ENCODE measurements at places on chromosomes 3 and 15. TPM values are rescaled to one million over a fixed set of nuclear protein-coding genes. Genes with fewer than 3 reads are reported as not detected.

The POLG gene
- total RNA-seq, result 97.4 TPM

DNA sequence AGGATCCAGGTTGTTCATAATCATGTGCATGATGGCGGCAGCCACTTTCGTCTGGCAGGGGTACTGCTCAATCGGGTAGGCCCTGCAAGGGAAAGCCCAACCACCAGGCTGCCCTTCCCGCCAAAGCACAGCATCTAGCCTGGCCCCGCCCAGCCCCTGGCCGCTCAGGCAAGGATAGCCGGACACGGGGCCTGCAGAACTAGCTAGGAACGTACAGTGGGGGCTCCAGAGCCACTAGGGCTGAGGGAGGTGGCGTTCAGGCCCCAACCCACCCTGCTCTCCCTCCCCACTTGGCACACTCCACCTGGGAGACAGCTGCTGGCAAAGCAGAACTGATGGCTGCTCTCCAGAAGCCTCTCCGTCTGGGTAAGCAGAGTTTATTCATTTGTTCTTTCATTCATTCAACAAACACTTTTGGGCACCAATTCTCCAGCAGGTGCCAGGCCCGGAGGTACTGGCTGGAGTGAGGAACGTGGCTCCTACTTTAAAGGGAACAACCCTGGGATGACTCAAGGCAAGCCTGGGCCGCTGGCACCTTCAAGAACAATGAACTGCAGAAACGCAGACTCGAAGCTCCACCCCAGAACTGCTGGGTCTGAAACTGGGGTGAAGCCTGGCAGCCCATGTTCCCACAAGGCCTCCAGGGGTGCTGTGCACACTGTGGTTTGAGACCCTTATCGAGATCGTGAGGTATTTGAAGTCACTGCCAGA lies 7.8 kb downstream of the UROC1 start:
- H3K27me3 ChIP-seq, result peaks cover 3% of the 10 kb centered on the region
- no peak overlapping the region for H3K4me3 ChIP-seq
- H3K27ac ChIP-seq, result no peak overlapping the region
- H3K4me1 ChIP-seq, result no peaks in the 10 kb centered on the region
- DNase-seq, result no peak

DNA sequence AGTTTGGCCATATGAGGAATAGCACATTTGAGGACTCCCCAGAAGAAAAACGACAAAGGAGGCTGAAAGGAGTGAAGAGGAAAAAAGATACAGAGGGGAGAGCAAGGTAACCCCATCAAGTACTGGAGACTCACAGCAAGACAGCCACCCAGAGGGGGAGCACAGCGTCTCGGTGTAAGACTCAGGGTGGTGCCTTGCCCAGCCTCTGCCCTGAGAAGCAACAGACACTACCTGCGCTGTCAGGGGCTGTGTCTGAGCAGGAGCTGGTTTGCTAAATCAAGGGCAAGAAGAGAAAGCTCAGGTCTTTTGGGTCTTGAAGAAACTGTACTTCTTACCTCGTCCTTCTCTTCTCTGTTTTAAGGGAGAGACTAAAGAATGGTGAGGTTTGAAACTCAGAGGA lies 27.9 kb downstream of the FBXO45 start:
- no peak for DNase-seq
- H3K27ac ChIP-seq, result no peak overlapping the region
- H3K4me1 ChIP-seq, result peaks cover 10% of the 10 kb centered on the region
- no peak overlapping the region for H3K4me3 ChIP-seq
- H3K27me3 ChIP-seq, result peaks cover 9% of the 10 kb centered on the region

The VWA5B2 gene
- total RNA-seq, result not detected

GRCh38 chr3:138974462-138974861 lies 27.4 kb downstream of the FOXL2NB start:
- H3K36me3 ChIP-seq, result no peaks in the 10 kb centered on the region
- H3K4me1 ChIP-seq, result no peaks in the 10 kb centered on the region
- DNase-seq, result no peak
- no peak overlapping the region for H3K4me3 ChIP-seq
- H3K27ac ChIP-seq, result no peak overlapping the region
- peaks cover 21% of the 10 kb centered on the region for H3K27me3 ChIP-seq

- DNase-seq, result peak; percentile 62
- H3K4me3 ChIP-seq, result peak overlapping the region; percentile 98
- peaks cover 19% of the 10 kb centered on the region for H3K36me3 ChIP-seq
These were observed 1.1 kb downstream of the CMTM7 start for GRCh38 chr3:32392536-32393302.

The SEMA3F gene
- 0.17 TPM for total RNA-seq

GRCh38 chr3:64684715-64685261 lies 3.0 kb downstream of the ADAMTS9 start:
- H3K4me1 ChIP-seq, result peaks cover 8% of the 10 kb centered on the region

The CORO2B gene
- total RNA-seq, result 0.19 TPM

The CCNB2 gene
- total RNA-seq, result 74.7 TPM

The SAXO2 gene
- total RNA-seq, result 0.81 TPM

DNA sequence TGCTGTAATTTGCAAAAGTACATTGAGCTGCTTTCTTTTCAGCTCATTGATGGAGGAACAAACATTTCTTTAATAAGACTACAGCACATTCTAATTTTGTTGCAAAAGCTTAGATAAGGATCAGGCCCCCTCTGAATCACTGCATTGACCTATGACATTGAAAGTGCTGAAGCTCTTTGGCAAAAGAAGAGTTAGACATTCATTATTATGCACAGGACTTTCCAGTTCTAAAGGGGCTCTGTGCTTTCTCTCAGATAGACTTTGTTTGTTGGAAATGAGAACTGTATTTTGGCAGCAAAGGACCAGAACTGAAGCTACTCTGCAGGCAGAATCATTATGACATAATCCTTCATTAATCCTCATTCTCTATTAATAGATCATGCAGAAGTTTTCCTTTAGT lies 252.9 kb upstream of the SOX2 start:
- H3K36me3 ChIP-seq, result no peaks in the 10 kb centered on the region
- H3K4me1 ChIP-seq, result no peaks in the 10 kb centered on the region
- H3K4me3 ChIP-seq, result no peak overlapping the region
- H3K27ac ChIP-seq, result no peak overlapping the region

The TEX55 gene
- not detected for total RNA-seq

DNA sequence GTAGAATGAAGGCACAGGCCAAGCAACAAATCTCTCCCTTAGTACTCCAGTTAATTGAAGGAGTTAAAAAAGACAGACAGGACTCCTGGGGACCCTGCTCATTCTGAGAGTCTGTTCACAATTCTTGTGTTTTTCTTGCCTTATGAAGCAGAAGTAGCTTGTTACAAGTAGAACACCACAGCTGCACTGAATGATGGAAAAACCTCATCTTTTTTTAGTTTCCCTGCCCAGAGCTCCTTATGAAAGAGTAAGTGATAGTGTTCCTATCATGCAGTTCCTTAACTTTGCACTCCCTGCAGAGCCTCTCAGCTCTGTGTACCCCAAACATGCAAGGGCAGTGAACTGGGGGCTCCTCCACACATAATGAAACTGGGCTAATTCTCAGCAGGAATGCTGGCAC lies 95.5 kb downstream of the ALDH1A2 start:
- DNase-seq, result no peak
- H3K4me3 ChIP-seq, result no peak overlapping the region
- H3K27ac ChIP-seq, result no peak overlapping the region
- no peaks in the 10 kb centered on the region for H3K36me3 ChIP-seq
- H3K27me3 ChIP-seq, result peaks cover 1% of the 10 kb centered on the region

DNA sequence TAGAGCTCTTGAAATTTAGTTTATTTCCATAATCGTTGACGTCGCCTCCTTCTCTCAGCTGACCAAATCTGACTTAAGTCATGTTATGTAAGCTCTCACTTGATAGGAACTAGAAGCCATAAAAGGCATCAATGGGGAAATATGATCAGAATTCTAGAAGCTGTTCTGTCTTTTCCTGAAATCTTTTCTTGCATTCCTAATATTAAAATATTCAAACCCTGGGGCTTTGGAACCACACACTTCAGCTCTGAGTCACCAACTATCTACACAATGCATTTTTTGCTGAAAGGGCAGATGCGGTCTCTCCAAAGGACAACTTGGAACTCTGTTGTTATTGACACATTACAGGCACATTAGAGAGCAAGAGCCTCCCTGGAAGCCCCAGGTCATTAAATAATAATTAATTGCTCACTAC lies 91.3 kb downstream of the LARS2 start:
- DNase-seq, result no peak
- H3K27ac ChIP-seq, result no peak overlapping the region
- no peaks in the 10 kb centered on the region for H3K27me3 ChIP-seq
- peaks cover 34% of the 10 kb centered on the region for H3K36me3 ChIP-seq
- H3K4me1 ChIP-seq, result no peaks in the 10 kb centered on the region

- peaks cover 7% of the 10 kb centered on the region for H3K27me3 ChIP-seq
- no peak for DNase-seq
- H3K4me1 ChIP-seq, result peaks cover 4% of the 10 kb centered on the region
- no peak overlapping the region for H3K27ac ChIP-seq
- no peak overlapping the region for H3K4me3 ChIP-seq
- H3K36me3 ChIP-seq, result peaks cover 2% of the 10 kb centered on the region
These were observed 170.2 kb upstream of the SMAD3 start for GRCh38 chr15:66894986-66895780.

The ZDHHC19 gene
- total RNA-seq, result 0.36 TPM

DNA sequence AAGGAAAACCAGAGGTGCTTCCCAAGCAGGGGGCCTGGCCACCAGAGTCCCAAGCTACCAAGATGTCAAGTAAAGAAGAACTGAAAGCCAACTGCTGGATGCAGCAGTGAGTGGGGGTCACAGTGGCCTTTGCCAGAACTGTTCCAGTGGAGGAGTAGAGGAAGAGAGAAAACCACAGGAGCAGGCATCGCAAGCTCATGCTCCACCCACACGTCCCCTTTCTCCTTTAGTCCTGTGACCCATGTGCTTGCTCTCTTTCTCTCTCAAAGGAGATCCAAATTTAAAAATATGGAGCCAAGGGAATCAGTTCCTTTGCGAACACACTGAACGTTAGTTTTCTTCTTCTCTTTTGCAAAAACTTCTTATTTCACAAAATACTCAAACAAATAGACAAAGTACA lies 12.4 kb upstream of the ABHD2 start:
- peaks cover 15% of the 10 kb centered on the region for H3K4me1 ChIP-seq
- no peak for DNase-seq
- no peaks in the 10 kb centered on the region for H3K27me3 ChIP-seq

The FOXB1 gene
- total RNA-seq, result 1.5 TPM

Measured in activated CD4-positive, alpha-beta memory T cell treated with anti-CD3 and anti-CD28 coated beads for 36 hours (primary cell).